NCI-H748 treated with DMSO at 0.1 percent for 48 hours (cell line): ENCODE measurements at places on chromosomes 4 and X.

DNA sequence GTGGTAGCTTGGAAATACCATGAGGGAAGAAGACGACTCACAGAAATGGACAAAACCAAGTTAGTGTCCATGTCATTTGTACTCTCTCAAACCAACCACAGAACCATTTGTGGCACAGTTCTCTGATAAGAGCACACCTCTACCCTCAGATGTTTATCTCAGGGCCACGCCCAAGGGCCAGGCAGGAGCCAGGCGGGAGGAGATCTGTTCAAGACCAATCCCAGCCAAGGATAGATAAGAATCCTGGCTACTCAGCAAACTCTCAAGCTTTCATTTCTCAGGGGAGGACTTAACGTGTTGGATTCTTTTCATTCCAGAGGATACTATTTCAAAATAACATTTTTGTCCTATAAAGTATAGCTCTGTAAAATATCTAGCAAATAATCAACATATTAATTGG lies 95.0 kb downstream of the NYX start:
- DNase-seq = no peak

DNA sequence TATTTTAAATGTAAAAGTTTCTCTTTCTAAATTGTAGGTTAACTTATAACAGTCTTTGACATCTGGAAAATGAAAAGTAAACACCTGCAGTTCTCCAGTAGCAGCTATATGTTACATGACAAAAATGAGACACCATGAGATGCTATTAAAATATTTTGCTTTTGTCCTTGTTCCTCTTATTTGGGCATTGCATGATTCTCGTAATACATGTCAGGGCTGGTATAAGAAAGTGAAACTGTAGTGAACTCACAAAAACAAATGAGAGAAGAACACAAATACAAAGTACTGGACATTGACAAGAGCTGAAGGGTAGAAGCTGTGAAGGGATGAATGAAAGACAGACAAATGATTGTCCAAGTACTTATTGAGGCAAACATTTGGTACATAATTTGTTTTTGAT lies 9.0 kb downstream of the GK2 start:
- no peak for DNase-seq

GRCh38 chrX:129649268-129650182 lies 5.2 kb downstream of the APLN start:
- DNase-seq = no peak

DNA sequence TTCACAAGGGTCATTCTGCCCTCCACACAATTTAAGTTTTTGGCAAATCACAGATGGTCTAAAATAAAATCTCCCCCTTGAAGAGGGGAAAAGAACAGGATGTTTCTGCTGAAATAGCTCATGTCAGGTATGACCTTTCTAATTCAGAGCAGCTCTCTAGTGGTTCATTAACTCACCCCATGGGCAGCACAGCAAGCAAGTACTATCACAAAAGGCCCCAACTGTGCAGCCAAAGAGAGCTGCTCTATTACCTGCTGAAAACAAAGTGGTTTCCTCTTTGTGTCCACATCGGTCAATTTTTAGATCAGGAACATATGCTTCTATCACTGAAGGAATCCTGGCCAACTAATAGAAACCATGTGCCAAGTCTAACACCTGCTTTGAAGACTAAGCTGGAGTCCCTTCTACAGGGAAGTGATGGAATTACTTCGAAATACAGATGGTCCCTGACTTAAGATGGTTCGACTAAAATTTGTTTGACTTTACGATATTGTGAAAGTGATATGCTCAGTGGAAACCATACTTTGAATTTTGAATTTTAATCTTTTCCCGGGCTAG lies 164.3 kb downstream of the ENOX2 start:
- DNase-seq = no peak

DNA sequence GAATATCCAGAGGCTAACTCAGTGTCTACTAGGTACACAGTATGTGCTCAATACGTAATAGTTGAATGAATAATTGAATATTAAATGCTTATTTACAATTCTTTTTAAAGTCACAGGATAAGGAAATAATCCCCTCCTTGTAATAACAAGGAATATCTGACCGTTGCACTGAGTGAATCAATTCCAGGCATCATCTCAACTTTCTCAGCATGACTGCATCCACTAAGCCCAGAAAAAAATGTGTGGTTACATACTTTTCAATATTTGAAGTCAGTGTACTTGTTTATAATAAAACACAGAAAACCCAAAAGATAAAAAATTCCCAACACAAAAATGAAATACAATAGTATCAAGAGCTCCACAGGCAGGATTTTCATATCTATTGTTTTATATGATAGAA lies 105.4 kb downstream of the TMEM144 start:
- DNase-seq = no peak

GRCh38 chr4:6425336-6425735 lies 47.1 kb downstream of the PPP2R2C start:
- no peak for DNase-seq

GRCh38 chr4:56653461-56654237 lies 27.4 kb downstream of the HOPX start:
- no peak for DNase-seq

GRCh38 chr4:3372933-3373465 lies 68.8 kb upstream of the HGFAC start:
- DNase-seq = no peak

DNA sequence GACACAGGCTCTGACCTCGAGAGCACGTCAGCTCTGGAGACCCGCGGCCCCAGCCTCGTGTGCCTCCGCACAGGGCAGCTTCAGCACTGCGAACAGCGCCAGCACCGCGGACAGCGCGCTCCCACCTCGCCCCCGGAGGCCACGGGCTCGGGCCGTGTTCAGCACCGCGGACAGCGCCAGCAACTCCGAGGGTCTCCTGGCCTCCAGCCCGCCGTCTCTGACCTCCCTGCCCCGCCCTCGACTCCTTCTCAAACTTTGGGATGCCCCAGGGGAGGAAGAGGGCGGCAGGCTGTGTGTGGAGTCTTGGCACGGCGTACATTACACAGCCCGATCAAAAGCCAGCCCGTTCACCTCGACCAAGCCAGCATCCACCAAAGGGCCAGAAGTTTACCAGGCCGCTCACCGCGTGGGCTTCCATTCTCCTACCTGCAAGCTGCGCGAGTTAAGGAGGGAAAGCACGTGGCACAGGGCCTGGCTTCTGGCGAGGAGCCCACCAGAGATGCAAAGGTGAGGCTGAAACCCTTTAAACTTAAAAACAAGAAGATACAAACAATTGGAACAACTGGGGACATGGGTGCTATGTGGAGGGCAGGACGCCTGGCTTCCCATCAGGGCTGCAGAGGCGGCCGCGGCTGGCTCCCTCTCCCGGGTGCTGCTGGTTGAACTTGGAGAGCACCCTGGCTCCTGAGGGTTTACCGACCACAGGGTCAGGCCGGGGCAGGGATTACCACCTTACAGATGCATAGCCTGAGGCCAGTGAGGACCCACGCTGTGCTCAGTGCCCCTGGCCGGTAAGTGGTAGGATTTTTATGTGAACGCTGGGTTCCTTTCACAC lies 4.5 kb upstream of the NKX1-1 start:
- no peak for DNase-seq

DNA sequence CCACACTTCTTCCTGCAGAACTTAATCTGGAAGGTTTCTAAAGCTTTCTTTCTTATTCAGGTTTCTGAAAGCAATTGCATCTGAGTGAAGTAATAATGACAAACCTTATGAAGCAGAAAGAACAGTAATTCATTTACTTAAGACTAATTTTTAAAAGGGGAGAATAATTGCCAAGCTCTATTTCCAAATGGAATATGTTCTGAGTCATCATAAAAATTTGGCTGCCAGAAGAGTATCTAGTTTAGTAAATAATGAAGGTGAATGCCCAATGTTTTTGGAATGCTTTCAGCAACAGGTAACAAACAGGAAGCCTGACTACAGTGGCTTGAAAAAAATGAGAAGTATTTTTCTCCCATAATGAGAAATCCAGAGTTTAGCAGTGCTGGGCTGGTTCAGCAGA lies 227.3 kb upstream of the TET2 start:
- peak; percentile 75 for DNase-seq

DNA sequence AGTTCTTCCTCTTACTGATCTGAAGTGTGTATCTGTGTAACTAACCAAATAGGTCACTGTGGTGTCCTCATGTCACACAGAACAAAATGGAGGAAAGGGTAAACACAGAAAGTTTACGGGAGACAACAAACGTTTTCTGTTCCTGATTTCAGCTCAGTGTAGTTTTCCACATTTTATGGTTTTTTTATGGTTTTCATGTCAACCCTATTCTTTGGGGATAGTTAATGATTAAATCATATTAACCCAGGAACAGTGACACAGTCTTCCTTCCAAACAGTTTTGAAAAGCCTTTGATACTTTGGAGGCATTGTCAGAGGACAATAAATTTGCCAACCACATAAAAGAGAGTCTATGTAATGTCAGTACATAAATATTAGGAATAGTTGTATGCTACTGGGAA lies 4.2 kb downstream of the LNX1 start:
- no peak for DNase-seq

- no peak for DNase-seq
These were observed 12.0 kb upstream of the GPM6A start for GRCh38 chr4:175824076-175824475.

DNA sequence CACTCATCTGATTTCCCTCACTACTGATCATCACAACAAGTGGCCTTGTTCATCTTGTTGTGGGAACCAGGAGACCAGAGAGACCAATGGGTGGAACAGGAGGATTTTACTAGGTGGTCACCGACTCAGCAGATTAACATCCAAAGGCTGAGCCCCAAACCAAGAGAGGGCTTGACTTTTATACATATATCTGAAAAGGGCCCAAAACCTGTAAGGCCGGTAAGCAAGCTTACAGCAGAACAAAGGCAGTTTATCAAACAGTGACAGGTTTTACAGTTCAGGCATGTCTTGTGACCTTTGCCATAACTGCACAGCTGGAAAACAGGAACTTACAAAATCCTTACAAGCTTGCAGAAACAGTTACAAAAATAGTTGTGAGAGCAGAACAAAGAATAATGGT lies 195.9 kb downstream of the OR13H1 start:
- no peak for DNase-seq

DNA sequence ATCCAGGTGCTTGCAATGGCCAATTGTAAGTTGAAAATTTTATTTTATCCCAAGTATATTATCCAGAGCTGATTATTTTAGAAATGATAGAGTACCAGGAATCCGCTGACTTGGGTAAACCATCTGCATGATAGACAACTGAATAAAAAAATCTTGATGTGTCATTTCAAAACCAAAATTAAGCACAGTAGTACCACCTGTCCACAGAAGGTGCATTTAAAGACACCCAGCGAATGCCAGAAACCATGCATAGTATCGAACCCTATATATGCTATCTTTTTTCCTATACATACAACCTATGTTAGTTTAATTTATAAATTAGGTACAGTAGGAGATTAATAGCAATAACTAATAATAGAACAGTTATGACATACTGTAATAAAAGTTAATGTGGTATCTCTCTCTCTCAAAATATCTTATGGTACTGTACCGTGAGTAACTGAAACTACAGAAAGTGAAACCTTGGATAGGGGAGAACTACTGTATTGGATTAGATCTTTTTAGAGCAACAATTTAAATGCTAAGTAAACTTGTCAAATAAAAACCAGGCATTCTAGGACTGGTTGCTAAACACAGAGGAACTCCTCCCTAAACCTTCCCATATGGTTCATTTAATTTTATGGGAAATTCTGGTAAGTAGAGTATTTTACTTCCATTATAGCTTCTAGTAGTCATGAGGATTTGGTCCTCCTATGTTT lies 6.2 kb downstream of the NEIL3 start:
- DNase-seq = no peak

DNA sequence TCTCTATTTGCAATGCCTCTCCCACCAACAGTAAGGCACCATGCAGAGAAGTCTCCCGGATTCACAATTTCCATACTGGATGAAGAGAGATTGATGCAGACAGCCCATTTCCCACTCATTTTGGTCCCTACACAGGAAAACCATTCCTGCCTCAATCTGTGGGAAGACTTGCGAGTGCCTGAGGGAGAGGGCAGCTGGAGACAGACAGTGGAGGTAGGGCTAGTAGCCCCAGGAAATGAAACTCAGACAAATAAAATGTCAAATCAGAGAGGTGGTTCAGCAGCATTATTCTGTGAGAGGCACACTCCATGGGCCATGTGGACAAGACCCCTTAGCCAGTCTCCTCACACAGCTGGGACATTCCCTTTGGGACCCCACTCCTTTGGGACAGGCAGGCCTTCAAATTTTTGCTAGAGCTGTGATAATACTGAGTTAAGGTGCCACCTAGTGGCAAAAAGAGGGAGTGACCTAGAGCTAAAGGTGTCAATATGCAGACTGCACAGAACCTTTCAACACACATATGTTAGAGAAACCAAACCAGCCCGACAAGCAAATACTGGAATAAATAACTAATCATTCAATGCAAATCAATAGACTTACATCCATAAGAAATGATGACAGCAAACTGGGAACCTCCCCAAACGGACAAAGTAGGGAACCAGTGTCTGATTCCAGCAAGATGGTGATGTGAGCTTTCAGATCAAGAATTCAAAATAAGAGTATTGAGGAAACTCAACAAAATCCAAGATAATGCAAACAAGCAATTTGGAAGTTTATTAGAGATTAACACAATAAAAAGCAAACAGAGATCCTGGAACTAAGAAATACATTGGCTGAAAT lies 1865.3 kb upstream of the AGA start:
- DNase-seq = no peak

- DNase-seq = no peak
These were observed 7.1 kb downstream of the SMIM9 start for GRCh38 chrX:154827194-154828015.

DNA sequence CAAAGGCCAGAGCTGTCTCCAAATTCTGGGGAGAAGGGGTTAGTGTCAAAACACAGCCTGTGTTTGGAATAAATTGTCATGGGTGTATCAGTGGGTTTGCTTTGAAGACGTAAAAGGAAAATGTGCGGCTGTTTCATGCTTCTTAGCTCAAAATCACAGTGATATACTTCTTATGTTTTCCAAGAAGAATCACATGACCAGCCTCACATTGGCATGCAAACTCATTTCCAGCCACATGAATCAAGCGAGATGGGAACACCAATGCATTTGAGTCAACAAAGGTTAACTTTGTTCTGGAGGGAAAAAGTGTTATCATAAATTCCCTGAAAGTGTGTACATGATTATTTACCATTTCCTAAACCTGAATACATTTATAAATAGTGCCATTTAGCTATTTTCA lies 19.0 kb upstream of the SPP1 start:
- DNase-seq = no peak

DNA sequence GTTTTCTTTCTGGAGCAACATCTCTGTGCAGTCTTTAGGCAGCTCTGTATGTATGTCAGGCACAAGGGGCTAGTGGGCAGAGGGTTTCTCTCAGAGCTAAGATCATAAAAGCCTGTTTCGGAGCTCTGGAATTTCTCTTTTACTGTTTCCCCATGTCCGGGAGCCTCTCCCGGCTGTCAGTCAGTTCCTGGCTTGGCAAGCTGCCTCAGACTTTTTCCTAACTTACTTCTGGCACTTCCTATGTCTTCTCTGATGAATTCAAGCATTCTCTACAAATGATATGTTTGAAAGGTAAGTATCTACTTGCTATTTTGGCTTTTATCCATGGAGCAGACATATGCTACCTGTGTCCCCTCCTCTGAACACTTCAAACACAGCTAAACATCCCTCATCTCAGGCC lies 129.3 kb upstream of the PGRMC2 start:
- no peak for DNase-seq
